Esophagus muscularis mucosa (tissue), 4 donors: ENCODE measurements at places on chromosomes 7 and 10. TPM values are rescaled to one million over a fixed set of nuclear protein-coding genes. Genes with fewer than 3 reads are reported as not detected.
A peak's percentile ranks its signal among the peaks of the same experiment; 100 is the strongest.

DNA sequence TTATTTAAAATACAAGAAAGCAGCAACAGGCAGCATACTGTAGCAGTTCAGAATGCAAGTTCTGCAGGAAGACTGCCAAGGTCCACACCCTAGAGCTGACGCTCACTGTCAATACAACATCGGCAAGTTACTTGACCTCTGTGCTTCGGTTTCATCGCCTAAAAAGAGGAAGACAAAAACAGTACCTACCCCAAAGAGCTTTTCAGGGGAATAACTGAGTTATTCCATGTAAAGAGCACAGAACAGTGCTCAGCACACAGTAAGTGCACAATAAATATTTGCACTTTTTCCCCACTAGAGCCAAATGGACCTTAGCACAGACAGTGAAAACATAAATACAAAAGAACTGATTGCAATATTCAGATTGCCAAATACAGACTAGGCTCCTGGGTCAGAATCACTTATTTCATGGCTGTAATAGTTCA, 88.6 kb downstream of the USP6NL start:
- H3K27ac ChIP-seq: no peak overlapping the region
- no peaks in the 10 kb centered on the region for H3K27me3 ChIP-seq
- no peak overlapping the region for H3K4me3 ChIP-seq
- H3K4me1 ChIP-seq: peaks cover 17% of the 10 kb centered on the region
- H3K36me3 ChIP-seq: no peaks in the 10 kb centered on the region

- peaks cover 89% of the 10 kb centered on the region for H3K4me1 ChIP-seq
- peak overlapping the region; percentile 86 for H3K27ac ChIP-seq
- H3K36me3 ChIP-seq: no peaks in the 10 kb centered on the region
- no peak for DNase-seq
- H3K27me3 ChIP-seq: no peaks in the 10 kb centered on the region
Observed at GRCh38 chr7:106071999-106072714, 40.0 kb downstream of the SYPL1 start.

GRCh38 chr7:801940-802381, 30.3 kb upstream of the SUN1 start:
- DNase-seq: no peak
- no peaks in the 10 kb centered on the region for H3K27me3 ChIP-seq
- peak overlapping the region; percentile 73 for H3K27ac ChIP-seq
- peak overlapping the region; percentile 36 for H3K4me3 ChIP-seq
- H3K4me1 ChIP-seq: peaks cover 40% of the 10 kb centered on the region

DNA sequence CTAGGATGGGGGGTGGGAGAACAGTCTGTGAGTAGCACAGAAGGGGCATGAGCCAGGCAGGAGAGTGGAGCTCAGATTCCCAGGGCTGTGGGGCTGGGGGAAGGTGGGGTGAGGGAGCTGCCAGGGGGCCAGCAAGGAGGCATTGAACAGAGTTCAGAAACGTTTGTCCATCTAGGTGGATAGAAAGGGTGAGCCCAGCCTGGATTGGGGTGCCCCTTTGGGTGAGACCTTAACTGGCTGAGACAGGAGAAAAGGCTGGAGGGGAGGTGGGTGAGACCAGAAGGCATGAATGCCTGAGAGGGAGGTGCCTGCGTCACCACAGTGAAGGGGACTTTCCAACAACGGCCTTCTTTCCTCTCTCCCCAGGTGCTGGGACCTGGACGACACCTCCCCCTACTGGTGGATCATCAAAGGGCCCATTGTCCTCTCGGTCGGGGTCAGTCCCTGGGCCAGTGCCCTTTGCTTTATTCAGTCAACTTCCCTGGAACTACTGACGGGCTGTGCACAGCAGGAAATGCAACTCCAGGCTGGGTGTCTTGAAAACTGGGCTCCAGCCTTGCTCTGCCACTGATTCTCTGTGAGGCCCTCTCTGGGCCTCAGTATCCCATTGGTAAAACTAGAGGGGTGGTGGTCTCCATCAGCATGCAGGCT, 11.0 kb downstream of the GHRHR start:
- no peaks in the 10 kb centered on the region for H3K36me3 ChIP-seq
- DNase-seq: no peak
- no peak overlapping the region for H3K27ac ChIP-seq
- H3K27me3 ChIP-seq: no peaks in the 10 kb centered on the region
- H3K4me1 ChIP-seq: peaks cover 14% of the 10 kb centered on the region

- no peaks in the 10 kb centered on the region for H3K4me1 ChIP-seq
- DNase-seq: no peak
- no peaks in the 10 kb centered on the region for H3K36me3 ChIP-seq
- H3K27me3 ChIP-seq: no peaks in the 10 kb centered on the region
Observed at GRCh38 chr7:79376299-79377025, 77.0 kb downstream of the MAGI2 start.

GRCh38 chr7:13879994-13880686, 109.3 kb downstream of the ETV1 start:
- H3K27ac ChIP-seq: no peak overlapping the region
- H3K4me3 ChIP-seq: no peak overlapping the region
- no peaks in the 10 kb centered on the region for H3K27me3 ChIP-seq
- no peak for DNase-seq
- no peaks in the 10 kb centered on the region for H3K36me3 ChIP-seq
- peaks cover 7% of the 10 kb centered on the region for H3K4me1 ChIP-seq

GRCh38 chr10:71631007-71631861, 88.3 kb downstream of the C10orf105 start:
- H3K4me1 ChIP-seq: peaks cover 6% of the 10 kb centered on the region
- H3K27me3 ChIP-seq: no peaks in the 10 kb centered on the region
- H3K36me3 ChIP-seq: no peaks in the 10 kb centered on the region
- H3K27ac ChIP-seq: peak overlapping the region; percentile 31
- DNase-seq: no peak
- H3K4me3 ChIP-seq: no peak overlapping the region

DNA sequence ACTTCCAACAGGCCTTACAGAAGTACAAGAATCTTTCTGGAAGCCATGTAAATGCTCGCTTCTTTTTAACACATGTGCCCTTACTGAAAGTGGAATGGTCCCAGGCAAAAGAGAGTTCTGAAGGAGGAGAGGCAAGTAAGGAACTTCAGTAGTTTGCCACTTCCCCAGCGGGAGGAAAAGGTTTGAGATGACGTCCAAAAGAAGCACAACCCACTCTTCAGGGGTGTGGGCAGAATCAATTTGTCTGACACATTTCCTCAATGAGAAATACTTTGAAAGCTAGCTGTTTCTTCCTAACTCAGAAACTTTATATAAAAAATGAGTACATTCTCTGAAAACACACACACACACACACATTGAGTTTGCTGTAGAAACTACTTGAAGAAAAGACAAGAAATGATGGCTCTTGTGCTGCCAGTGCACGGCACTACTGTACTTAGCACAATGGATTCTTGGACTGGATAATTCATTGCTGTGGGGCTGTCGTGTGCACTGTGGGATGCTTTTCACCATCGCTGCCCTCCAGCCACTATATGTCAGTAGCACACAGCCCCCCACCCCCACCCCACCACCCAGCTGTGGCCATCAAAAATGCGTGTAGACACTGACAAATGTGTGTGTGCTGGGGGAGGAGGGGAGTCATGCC, 183.0 kb downstream of the SRPK2 start:
- H3K27ac ChIP-seq: no peak overlapping the region
- H3K4me1 ChIP-seq: peaks cover 17% of the 10 kb centered on the region
- H3K27me3 ChIP-seq: no peaks in the 10 kb centered on the region

PTPRZ1 gene
- 3.8 TPM for total RNA-seq
